ENCODE measurements at places on chromosomes 1 and 21. TPM values are rescaled to one million over a fixed set of nuclear protein-coding genes. Genes with fewer than 3 reads are reported as not detected.

DNA sequence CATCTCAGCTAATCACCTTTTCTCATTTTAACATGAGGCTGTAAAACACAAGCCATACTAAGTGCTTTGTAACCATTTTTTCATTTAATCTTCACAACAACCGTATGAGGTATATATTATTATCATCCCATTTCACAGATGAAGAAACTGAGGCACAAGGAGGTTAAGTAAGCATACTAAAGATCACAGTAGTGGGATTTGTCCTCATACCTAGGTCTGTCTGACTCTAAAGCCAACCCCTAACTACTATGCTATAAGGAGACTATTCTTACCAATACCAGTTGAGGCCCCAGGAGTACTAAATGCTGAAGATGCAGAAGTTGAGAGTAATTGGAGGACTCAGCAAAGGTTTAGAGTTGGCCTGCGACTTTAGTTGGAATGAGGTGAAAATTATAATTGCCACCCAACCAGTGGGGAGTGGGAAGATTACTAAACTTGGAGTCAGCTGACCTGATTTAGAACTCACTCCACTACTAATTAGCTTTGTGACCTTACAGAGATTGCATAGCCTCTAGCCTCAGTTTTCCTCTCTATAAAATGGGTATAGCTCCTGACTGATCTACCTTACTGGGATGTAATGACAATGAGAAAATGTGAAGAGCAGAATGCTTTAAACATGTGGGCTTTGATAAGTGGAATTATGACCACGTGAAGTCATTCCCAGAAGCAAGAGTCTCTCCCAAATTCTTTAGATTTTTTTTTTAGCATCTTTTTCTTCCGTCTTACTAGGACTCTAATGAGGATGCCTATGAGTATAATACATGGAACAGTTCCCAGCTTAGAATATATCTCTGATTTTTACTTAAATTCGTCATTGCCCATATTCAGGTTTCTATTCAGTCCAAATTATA, 85.8 kb upstream of the IPO9 start:
- no peak for DNase-seq

DNA sequence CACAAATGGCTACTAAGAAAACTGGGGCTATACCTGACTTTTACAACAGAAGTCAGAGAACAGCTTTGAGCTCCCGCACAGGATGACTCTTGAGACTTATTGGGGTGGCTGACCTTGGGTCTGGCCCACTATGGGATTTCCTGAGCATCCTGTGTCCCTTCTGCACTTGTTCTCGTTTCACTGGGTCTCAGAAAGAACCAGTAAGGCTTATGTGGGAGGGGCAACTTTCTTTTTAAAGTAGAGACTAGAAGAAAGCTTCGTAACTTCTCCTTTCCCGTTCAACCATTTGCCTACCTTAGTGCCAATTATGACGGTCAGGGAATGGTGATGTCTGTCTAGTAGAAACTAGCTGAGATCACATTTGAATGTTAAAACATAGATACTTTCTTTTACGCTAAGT, 59.5 kb upstream of the C1orf105 start:
- DNase-seq: no peak

DNA sequence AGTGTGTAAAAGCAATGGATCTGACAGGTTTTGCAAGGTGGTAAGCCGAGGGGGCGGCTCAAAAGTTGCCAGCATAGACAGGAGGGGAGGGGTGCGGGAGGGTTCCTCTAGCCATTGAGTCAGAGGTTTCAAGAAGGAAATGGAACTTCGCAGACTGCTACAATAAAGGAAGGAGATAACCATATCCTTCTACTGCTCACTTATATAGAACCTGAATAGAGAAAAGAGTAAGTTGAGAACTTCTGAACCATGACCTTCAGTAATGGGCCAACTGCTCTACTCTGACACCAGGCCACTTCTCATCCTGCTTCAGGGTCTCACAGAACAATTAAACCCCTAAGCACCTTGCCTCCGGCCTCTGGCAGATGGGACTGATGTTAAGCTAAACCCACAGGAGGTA, 26.3 kb upstream of the BCAR3 start:
- no peak for DNase-seq

- no peak for DNase-seq
These were observed 105.4 kb downstream of the PRDM2 start for GRCh38 chr1:13805431-13805830.

DNA sequence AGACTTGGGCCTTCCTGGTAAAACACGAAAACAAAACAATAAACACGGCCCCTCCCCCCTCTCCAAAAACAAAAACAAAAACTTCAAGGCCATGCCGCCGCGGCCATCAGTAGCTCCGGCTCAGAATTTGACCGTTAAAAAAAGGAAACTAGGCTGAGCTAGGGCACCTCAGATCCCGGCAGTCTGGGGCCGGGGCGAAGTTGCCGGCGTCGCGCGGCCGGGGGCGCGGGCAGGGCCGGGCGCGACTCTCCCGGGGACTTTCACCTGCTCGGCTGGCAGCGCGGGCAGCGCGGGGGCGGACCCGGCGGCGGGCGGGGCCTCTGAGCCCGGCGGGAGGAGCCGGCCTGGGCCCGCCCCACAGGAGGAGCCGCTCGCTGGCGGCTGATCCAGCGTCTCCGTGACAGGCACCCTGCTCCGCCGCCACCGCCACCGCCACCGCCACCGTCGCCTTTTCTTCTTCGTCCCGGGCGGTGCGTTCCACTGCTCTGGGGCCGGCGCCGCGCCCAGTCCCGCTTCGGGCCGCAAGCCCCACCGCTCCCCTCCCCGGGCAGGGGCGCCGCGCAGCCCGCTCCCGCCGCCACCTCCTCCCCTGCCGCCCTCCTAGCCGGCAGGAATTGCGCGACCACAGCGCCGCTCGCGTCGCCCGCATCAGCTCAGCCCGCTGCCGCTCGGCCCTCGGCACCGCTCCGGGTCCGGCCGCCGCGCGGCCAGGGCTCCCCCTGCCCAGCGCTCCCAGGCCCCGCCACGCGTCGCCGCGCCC, at the start of gene NOS1AP:
Gene NOS1AP (plus strand): TSS at position 358 of the 760 bp plus-strand sequence. CDS start 487 bp downstream, outside the sequence.
- DNase-seq: peak; percentile 85

GRCh38 chr1:38858833-38859560, 575 bp downstream of the RRAGC start:
- peak; percentile 80 for DNase-seq

GRCh38 chr1:178407655-178408054, 89.1 kb downstream of the CLEC20A start:
- DNase-seq: no peak

- DNase-seq: no peak
These were observed 970.6 kb downstream of the NCAM2 start for GRCh38 chr21:21968810-21969209.

DNA sequence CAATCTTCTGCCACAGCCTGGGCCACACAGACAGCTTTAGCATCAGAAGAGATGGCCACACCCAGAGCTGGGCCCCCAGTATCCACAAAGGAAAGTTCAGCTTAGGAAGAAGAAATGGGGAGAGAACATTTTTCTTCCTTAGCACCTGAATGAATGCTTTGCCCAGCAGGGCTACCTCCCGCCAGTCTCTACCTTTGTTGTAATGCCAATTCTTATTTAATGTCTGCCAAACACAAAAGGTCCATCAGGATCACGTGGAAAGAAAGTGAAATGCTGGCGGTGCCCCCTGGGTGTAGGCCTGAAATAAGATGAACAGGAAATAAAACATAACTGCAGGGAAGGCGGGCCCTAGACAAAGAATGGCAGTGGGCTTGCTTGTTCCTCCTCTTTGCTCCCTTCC, 125.6 kb downstream of the CACNA1E start:
- DNase-seq: no peak

GRCh38 chr1:13809461-13810159, 109.6 kb downstream of the PRDM2 start:
- no peak for DNase-seq

GRCh38 chr1:208103597-208104513, 140.3 kb downstream of the PLXNA2 start:
- DNase-seq: no peak

GRCh38 chr1:96256130-96256790, 465.3 kb upstream of the PTBP2 start:
- DNase-seq: no peak

DNA sequence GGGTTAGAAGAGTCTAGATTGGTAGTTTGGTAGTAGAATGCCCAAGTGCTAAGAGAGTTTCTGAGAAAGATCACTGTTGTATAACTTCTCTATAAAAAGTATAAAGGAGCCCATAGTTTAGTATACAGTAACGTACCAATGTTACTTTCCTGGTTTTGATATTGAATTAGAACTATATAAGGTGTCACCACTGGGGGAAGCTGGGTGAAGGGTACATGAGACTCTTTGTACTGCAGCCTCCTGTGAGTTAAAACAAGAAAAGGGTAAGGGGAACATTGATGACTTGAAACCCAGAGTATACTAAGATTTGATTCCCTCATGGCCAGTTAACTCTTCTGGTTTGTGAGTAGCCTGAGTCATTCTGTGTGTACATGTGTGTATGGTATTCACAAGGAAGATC, 129.8 kb downstream of the RPS6KC1 start:
- DNase-seq: no peak

Gene DNAI4
- 5.9 TPM for total RNA-seq

Gene NBPF11
- total RNA-seq: 2.4 TPM

Gene CYP4Z1
- total RNA-seq: 0.56 TPM

Gene C1QA
- 18.7 TPM for total RNA-seq

Gene GJA4
- total RNA-seq: 9.1 TPM

Gene GPR3
- total RNA-seq: 0.42 TPM

Gene RGL1
- total RNA-seq: 5.1 TPM

Gene LAMB3
- total RNA-seq: 2.3 TPM

Gene TFAP2E
- total RNA-seq: not detected
